Activated naive CD4-positive, alpha-beta T cell treated with anti-CD3 and anti-CD28 coated beads for 36 hours (primary cell): ENCODE measurements at places on chromosomes 11 and 22. TPM values are rescaled to one million over a fixed set of nuclear protein-coding genes. Genes with fewer than 3 reads are reported as not detected.

Gene RIBC2
- total RNA-seq = 6.3 TPM

GRCh38 chr22:36330127-36330526, 57.6 kb downstream of the MYH9 start:
- peak overlapping the region; percentile 80 for H3K4me3 ChIP-seq
- no peaks in the 10 kb centered on the region for H3K27me3 ChIP-seq
- H3K27ac ChIP-seq = peak overlapping the region; percentile 100
- peaks cover 79% of the 10 kb centered on the region for H3K36me3 ChIP-seq
- peaks cover 84% of the 10 kb centered on the region for H3K4me1 ChIP-seq
- DNase-seq = no peak

DNA sequence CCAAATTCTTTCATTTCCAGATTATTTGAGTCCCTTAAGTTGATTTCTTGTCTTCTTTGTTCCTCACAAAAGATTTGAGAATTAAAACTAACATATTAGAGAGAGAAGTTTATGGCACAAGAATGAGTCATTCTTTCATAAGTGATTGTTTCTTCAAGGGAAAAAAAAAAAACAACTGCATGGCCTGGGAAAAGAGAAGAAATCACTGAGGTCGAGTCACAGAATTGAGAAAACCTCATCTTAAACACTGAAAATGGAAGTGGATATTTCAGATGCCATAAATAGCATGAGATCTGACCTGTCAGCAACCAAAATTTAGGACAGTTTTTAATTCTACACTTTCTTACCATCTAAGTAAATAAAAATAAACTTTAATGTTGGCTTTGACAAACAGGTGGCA, 87.2 kb downstream of the CWF19L2 start:
- H3K4me1 ChIP-seq = peaks cover 6% of the 10 kb centered on the region
- peaks cover 15% of the 10 kb centered on the region for H3K36me3 ChIP-seq
- DNase-seq = no peak
- H3K27me3 ChIP-seq = no peaks in the 10 kb centered on the region
- no peak overlapping the region for H3K27ac ChIP-seq

DNA sequence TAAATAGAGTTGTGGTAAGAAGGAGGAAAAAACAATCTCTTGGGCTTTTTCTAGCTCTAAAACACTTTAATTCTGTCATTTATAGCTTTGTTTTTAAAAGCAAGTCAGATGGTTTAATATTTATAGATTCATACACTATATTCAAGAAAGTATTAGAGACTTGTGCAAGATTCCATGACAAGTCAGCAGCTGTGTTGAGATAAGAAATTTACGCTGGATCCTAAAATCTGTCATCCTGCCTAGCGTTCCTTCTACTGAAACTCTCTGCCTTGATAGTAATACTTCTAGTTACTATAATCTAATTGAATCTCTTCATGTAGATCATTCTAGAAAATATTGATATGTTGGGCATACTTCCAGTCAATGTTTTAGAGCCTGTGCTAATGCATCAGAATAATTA, 721.8 kb downstream of the CNTN5 start:
- no peaks in the 10 kb centered on the region for H3K4me1 ChIP-seq
- no peak overlapping the region for H3K27ac ChIP-seq
- no peak overlapping the region for H3K4me3 ChIP-seq
- H3K27me3 ChIP-seq = no peaks in the 10 kb centered on the region
- no peak for DNase-seq

GRCh38 chr11:102274628-102275027, 42.7 kb upstream of the BIRC3 start:
- H3K27ac ChIP-seq = no peak overlapping the region
- no peak overlapping the region for H3K4me3 ChIP-seq
- H3K36me3 ChIP-seq = no peaks in the 10 kb centered on the region
- no peak for DNase-seq
- peaks cover 17% of the 10 kb centered on the region for H3K4me1 ChIP-seq

Gene OPCML
- not detected for total RNA-seq

Gene ZC3H7B
- 30.0 TPM for total RNA-seq

Gene MUC2
- not detected for total RNA-seq

GRCh38 chr22:30266445-30267381, at the start of gene OSM:
TSS of gene OSM (minus strand) at chr22:30266851. CDS start at chr22:30266799, 52 bp downstream.
- peaks cover 42% of the 10 kb centered on the region for H3K4me1 ChIP-seq
- peak; percentile 86 for DNase-seq
- peaks cover 61% of the 10 kb centered on the region for H3K36me3 ChIP-seq
- peak within 1 kb of the TSS; percentile 99 for H3K4me3 ChIP-seq
- peak within 1 kb of the TSS; percentile 98 for H3K27ac ChIP-seq
- no peaks in the 10 kb centered on the region for H3K27me3 ChIP-seq

DNA sequence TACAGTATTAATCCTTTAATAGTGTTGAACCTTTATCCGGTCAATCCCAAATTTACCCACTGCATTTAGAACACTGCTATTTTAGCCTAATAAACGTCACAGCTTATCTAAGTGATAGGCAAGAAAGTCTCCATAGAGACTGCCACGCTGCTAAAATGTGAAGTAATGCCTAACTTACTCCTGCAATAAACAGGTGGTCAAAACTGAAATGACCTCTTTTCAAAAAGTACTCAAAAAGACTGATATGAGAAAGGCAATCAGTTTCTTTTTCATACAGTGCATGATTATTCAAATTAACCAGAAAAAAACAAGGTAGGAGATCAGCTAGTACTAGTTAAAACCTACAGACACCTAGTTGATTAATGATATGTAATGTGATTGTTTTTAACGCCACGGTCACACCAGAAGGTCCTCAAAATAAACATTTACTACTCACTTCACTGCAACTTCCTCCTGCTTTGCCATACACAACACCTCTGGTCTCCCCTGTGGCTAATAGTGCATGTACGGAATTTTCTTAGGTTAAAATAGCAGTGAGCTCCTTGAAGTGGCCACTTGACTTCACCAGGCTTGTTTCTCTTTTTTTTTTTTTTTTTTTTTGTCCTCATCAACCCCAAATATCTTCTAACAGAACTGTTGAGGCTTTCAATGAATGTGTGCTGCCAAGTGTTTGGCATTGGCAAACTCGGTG, 8.8 kb downstream of the ATP5MG start:
- no peak overlapping the region for H3K27ac ChIP-seq
- H3K4me1 ChIP-seq = peaks cover 6% of the 10 kb centered on the region
- no peak for DNase-seq

Gene DNAJB7
- total RNA-seq = not detected

Gene ESAM
- total RNA-seq = 1.0 TPM

GRCh38 chr11:91100427-91100826, 877.6 kb upstream of the CHORDC1 start:
- H3K4me1 ChIP-seq = no peaks in the 10 kb centered on the region
- no peak overlapping the region for H3K27ac ChIP-seq
- DNase-seq = no peak
- H3K36me3 ChIP-seq = no peaks in the 10 kb centered on the region
- no peak overlapping the region for H3K4me3 ChIP-seq

GRCh38 chr22:47123006-47123826, 360.8 kb downstream of the TBC1D22A start:
- no peaks in the 10 kb centered on the region for H3K27me3 ChIP-seq
- no peak overlapping the region for H3K4me3 ChIP-seq
- H3K36me3 ChIP-seq = no peaks in the 10 kb centered on the region
- peak overlapping the region; percentile 18 for H3K27ac ChIP-seq

GRCh38 chr11:14969901-14970323, 2.2 kb downstream of the CALCA start:
- peaks cover 29% of the 10 kb centered on the region for H3K4me1 ChIP-seq
- H3K36me3 ChIP-seq = no peaks in the 10 kb centered on the region
- H3K27ac ChIP-seq = no peak overlapping the region
- H3K4me3 ChIP-seq = no peak overlapping the region
- peak; percentile 82 for DNase-seq

- no peak for DNase-seq
- H3K4me3 ChIP-seq = no peak overlapping the region
- no peaks in the 10 kb centered on the region for H3K27me3 ChIP-seq
- H3K4me1 ChIP-seq = peaks cover 15% of the 10 kb centered on the region
- no peaks in the 10 kb centered on the region for H3K36me3 ChIP-seq
- no peak overlapping the region for H3K27ac ChIP-seq
Measured at GRCh38 chr11:64126796-64127195, 39.1 kb downstream of the MACROD1 start.

Gene CRYBA4
- total RNA-seq = not detected

- H3K27me3 ChIP-seq = no peaks in the 10 kb centered on the region
- peaks cover 2% of the 10 kb centered on the region for H3K4me1 ChIP-seq
- DNase-seq = no peak
- no peak overlapping the region for H3K4me3 ChIP-seq
- H3K36me3 ChIP-seq = no peaks in the 10 kb centered on the region
Measured at GRCh38 chr11:45048313-45048841, 97.7 kb upstream of the TP53I11 start.

- no peak overlapping the region for H3K27ac ChIP-seq
- no peaks in the 10 kb centered on the region for H3K27me3 ChIP-seq
- DNase-seq = no peak
- H3K36me3 ChIP-seq = no peaks in the 10 kb centered on the region
- no peaks in the 10 kb centered on the region for H3K4me1 ChIP-seq
Measured at GRCh38 chr22:47196166-47196849, 433.9 kb downstream of the TBC1D22A start.

- H3K27ac ChIP-seq = no peak overlapping the region
- peaks cover 2% of the 10 kb centered on the region for H3K27me3 ChIP-seq
- peaks cover 6% of the 10 kb centered on the region for H3K4me1 ChIP-seq
- H3K4me3 ChIP-seq = no peak overlapping the region
Measured at GRCh38 chr22:41367039-41367679, 14.6 kb upstream of the TEF start.

DNA sequence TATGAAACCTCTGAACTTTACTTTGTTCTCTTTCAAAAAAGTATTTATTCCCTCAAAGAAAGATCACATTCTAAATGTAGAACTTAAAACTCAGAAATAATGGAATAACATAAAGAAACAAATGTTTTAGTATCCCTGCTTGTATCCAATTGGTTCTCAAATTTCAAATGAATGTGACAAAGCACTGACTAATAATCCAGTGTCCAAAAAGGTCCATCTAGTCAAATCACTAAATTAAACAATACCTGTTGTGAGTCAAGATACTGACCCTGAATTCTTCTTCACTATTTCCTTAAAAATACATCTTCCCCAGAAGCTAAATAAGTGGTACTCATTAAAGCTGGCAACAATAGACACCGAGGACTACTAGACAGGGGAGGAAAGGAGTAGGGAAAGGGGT, 313.1 kb downstream of the SBF2 start:
- H3K4me1 ChIP-seq = no peaks in the 10 kb centered on the region
- no peak overlapping the region for H3K4me3 ChIP-seq
- no peak for DNase-seq
- H3K27ac ChIP-seq = no peak overlapping the region
- peaks cover 3% of the 10 kb centered on the region for H3K36me3 ChIP-seq

- H3K4me3 ChIP-seq = peak overlapping the region; percentile 99
- H3K36me3 ChIP-seq = peaks cover 4% of the 10 kb centered on the region
- H3K27me3 ChIP-seq = no peaks in the 10 kb centered on the region
Measured at GRCh38 chr11:78190374-78190773, 1.7 kb downstream of the USP35 start.

- H3K4me3 ChIP-seq = no peak overlapping the region
- H3K27me3 ChIP-seq = no peaks in the 10 kb centered on the region
- peaks cover 3% of the 10 kb centered on the region for H3K36me3 ChIP-seq
- peaks cover 15% of the 10 kb centered on the region for H3K4me1 ChIP-seq
- no peak overlapping the region for H3K27ac ChIP-seq
Measured at GRCh38 chr22:50403701-50404101, 60.6 kb downstream of the PPP6R2 start.

- H3K4me1 ChIP-seq = no peaks in the 10 kb centered on the region
- H3K4me3 ChIP-seq = no peak overlapping the region
- H3K36me3 ChIP-seq = no peaks in the 10 kb centered on the region
- H3K27me3 ChIP-seq = peaks cover under 1% of the 10 kb centered on the region
- no peak overlapping the region for H3K27ac ChIP-seq
Measured at GRCh38 chr22:20418211-20418788, 19.3 kb downstream of the SCARF2 start.

- H3K4me1 ChIP-seq = peaks cover 23% of the 10 kb centered on the region
- H3K27me3 ChIP-seq = no peaks in the 10 kb centered on the region
- DNase-seq = peak; percentile 58
- H3K36me3 ChIP-seq = peaks cover 43% of the 10 kb centered on the region
Measured at GRCh38 chr11:125626288-125626950, 1.5 kb downstream of the CHEK1 start.

Gene UPK3A
- not detected for total RNA-seq

DNA sequence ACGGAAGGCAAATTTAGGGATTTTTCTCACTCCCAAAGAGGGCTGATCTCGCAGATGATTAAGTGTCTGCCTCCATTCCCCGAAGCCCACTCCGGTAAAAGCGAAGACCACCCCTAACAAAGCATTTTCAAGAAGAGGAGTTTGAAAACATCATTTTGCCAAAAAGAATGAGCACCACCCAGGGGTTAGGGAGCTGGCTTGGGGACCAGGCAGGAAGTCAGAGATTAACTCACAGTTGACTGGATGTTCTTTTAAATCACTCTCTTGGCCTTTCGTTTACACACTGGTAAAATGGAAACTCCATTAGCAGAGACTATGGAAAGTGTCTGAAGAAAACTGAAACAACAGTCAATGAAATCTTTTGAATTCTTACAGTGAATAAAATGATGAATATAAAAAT, 7.9 kb upstream of the TRIM44 start:
- no peak for DNase-seq
- peaks cover 17% of the 10 kb centered on the region for H3K27me3 ChIP-seq
- H3K27ac ChIP-seq = no peak overlapping the region
- peaks cover 8% of the 10 kb centered on the region for H3K4me1 ChIP-seq
- no peaks in the 10 kb centered on the region for H3K36me3 ChIP-seq

GRCh38 chr11:47912843-47913437, 64.8 kb upstream of the NUP160 start:
- peaks cover 22% of the 10 kb centered on the region for H3K4me1 ChIP-seq
- no peak overlapping the region for H3K27ac ChIP-seq
- H3K36me3 ChIP-seq = no peaks in the 10 kb centered on the region
- no peak overlapping the region for H3K4me3 ChIP-seq

DNA sequence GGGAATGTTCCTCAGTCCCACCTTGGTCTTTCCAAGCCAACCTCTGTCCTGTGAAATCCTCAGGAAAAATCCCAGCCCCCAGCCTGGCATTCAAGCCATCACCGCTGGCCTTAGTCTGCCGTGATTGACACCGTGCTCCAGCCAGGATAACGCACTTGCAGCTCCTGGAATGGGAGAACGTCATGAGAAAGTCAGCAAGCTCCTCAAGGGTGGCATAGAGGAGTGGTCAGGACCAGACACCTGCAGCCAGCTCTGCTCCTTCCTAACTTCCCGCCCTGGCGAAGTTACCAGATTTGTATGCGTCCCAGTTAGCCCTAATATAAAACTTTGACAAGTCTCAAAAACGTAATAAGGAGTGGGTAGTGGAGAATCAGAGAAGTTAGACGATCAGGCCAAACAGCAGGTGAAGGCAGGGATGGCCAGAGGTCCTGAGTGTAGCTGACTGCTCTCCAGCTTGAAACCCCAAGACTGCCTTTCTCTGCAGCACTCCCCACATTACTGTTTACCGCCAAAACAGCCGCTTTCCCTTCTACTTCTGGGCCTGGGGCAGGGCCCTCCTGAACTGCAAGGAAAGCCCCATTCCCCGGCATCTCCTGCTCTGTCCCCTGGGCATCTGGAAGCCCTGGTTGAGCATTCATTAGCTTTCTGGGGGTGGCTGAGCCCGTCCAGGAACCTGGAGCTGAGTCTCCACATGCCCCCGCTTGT, 1.3 kb upstream of the DKK3 start:
- no peak for DNase-seq
- H3K36me3 ChIP-seq = no peaks in the 10 kb centered on the region
- H3K4me3 ChIP-seq = peak overlapping the region; percentile 58
- no peak overlapping the region for H3K27ac ChIP-seq
- H3K4me1 ChIP-seq = peaks cover 12% of the 10 kb centered on the region
